ENCODE measurements at places on chromosomes 3 and 15.
A peak's percentile ranks its signal among the peaks of the same experiment; 100 is the strongest.

- DNase-seq, result peak; percentile 81
These were observed at the start of gene PRICKLE2 for GRCh38 chr3:64224826-64225610. Gene PRICKLE2 (minus strand): TSS chr3:64225466. CDS start chr3:64198927, 26,539 bp downstream.

GRCh38 chr15:38029736-38030135 is 95.3 kb downstream of the TMCO5A start:
- no peak for DNase-seq

DNA sequence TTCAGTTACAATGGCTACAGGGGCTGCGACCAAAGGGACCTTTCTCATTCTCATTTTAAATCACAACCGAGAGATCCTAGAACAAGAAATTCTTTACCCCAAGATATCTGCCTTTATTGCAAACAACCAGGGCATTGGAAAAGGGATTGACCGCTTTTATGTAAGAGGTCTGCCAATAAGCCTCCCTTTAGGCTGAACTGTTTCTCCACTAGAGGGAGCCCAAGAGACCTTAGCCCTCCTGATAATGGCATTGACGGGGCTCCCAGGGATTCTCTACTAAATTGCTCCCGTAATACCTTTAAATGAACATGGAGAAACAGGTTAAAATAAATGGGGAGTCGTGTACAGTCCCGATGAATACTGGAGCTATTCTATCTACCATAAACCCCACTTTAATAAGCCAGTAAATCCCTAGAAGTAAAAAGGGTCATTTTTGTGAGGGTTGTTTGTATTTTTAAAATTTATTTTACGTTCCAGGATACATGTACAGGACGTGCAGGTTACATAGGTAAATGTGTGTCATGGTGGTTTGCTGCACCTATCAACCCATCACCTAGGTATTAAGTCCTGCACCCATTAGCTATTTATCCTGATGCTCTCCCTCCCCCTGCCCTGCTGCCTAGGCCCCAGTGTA is 7.5 kb upstream of the IGSF10 start:
- DNase-seq, result no peak

DNA sequence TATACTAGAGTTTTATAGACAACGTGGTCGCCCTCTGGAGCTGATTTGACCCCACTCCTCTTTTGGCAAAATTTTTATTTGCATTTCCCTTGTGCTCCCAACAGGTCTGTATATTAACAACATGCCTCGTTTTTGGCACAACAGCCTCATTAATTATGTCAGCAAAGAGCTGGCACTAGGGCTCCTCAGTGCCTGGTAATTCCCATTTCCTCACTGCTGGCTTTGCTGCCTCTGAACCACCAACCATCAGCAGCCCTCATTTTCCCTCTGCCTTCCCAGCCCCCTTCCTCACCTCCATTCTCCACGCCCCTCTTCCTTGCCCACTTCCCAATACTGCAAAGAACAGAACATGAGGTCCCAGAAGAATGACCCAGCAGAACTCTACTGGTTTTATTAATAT is 204.8 kb downstream of the ABHD5 start:
- no peak for DNase-seq

- no peak for DNase-seq
These were observed 24.7 kb downstream of the PXK start for GRCh38 chr3:58357402-58357801.

DNA sequence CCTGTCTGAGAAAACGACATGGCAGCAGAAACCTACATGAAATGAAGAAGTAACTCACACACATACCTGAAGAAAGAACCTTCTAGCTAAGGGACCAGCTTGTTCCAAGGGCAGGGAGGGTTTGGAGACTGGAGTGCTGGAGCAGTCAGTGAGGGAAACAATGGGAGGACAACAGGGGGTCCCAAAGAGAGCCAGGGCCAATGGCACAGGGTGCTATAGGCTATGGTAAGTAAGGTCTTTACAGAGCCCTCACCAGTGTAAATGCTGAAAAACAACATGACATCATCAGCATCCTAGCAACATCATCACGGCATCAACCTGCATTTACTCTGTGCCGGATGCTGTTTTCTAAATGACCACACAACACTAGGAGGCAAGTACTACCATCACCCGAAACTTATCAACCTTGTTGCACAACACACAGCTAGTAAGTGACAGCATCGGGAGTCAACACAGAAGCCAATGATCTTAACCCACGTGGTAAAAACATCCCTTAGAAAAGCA is 449.5 kb upstream of the WNT5A start:
- DNase-seq, result no peak

GRCh38 chr15:64536244-64536836 is 76.0 kb downstream of the ZNF609 start:
- DNase-seq, result peak; percentile 22

- peak; percentile 72 for DNase-seq
These were observed 38.1 kb upstream of the LEKR1 start for GRCh38 chr3:156787926-156788663.

GRCh38 chr3:159789742-159790635 is 198.6 kb upstream of the IL12A start:
- no peak for DNase-seq

GRCh38 chr15:86541540-86541939 is 461.9 kb downstream of the AGBL1 start:
- no peak for DNase-seq

GRCh38 chr3:97430601-97431000 is 334.0 kb upstream of the ARL6 start:
- DNase-seq, result no peak

DNA sequence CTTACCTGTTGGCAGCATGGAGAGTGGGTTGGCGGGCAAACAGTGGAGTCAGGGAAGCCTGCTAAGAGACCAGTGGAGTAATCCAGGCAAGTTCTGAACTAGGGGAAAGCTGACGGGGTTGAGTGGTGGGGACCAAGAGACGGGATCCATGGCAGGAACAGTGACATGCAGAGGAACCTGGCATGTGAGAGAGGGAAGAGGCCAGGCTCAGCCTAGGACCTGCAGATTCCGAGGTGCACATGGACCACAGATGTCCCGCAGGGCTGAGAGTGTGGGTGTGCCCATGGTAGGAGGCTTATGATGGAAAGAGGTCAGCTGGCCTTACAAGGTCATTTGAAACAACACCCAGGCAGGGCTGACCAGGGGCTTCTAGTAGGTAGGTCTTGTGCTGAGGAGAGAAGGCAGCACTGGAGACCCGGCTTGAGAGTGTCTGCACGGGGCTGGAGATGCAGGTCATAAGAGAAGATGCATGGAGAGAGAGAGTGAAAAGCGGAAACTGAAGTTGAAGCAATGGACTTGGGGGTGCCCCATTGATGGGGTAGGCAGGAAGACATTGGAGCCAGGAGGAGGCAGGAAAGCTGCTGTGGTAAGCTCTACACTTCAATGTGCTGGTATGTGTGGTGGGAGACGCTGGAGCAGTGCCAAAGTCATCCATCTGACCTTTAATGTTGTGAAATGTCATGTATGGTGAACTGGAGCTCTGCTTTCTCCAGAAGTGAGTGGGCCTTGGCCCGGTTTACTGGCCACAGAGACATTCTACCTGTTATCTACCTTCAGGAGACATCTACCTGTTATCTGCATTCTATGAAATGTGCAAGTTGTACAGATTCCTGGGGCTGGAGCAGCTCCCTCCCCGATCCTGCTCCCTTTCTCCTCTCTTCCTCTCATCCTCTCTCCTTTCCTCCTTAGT is 4.6 kb downstream of the SPSB4 start:
- DNase-seq, result no peak

- DNase-seq, result no peak
These were observed 5.2 kb upstream of the IGF1R start for GRCh38 chr15:98643115-98643514.

DNA sequence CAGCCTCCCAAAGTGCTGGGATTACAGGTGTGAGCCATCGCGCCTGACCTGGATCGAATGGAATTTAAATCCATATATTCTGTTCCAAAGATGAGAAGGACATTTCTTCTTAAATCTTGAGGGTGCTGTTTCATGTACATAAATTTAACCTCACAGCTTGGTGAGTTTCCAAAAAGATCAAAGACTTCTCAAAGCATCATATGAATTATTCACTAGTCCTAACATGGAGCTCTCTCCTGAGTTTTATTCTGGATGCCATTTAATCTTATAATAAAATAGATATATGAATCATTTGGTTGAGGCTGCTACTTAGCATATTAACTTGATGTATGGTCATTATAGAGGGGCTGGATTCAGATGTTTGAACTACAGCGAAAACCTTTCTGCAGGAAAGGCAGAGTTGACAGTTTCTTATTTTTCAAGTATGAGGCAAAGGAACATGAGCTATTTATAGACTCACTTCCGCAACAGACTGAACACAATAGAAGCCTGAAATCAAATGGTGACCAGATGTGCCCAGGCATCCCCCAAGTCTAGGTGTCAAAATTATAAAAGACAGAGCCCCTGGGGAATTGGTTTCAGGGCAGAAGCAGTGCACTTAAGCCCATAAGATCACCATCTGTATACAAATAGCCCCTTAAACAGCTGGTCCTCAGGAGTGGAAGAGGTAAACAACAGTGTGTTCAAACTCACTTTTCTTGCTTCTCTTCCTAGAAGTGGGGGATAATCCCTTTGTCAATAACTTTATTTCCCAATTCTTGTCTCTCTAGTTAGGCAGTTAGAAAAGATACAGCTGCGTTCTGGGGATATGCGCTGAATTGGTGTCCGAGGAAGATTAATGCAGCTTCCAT is 29.7 kb downstream of the STARD9 start:
- no peak for DNase-seq

DNA sequence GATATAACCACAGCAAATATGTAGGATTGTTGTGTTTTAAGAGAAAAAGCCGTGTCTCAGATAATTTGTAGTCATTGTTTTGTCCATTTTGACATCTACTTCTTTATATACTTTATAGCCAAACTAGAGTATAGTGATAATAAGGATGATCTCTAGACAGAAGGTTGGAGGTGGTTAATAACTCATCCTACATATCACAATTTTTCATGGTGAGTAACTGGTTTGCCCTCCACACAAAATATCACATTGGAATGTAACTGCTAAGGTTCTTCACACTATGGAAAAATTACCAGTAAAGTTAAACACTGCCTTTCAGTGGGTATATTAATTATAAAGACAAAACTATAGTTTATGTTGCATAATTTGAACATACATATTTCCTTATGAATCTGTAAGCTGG is 380.7 kb downstream of the LPP start:
- no peak for DNase-seq

DNA sequence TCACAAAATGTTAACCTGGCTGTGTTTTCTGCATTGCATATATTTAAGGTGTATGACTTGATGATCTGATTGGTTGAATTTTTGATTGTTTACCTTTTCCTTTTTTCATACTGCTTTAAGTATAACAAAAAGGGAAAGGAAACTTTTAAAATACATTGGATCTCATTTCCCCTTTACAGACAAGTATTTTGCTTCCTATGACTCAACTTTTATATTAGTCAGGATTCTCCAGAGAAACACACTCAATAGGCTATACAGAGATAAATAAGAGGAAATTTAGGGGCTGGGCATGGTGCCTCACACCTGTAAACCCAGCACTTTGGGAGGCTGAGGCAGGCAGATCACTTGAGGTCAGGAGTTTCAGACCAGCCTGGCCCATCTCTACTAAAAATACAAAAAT is 205.8 kb downstream of the TJP1 start:
- DNase-seq, result no peak

GRCh38 chr15:60651734-60652141 is 172.8 kb upstream of the ICE2 start:
- DNase-seq, result no peak

DNA sequence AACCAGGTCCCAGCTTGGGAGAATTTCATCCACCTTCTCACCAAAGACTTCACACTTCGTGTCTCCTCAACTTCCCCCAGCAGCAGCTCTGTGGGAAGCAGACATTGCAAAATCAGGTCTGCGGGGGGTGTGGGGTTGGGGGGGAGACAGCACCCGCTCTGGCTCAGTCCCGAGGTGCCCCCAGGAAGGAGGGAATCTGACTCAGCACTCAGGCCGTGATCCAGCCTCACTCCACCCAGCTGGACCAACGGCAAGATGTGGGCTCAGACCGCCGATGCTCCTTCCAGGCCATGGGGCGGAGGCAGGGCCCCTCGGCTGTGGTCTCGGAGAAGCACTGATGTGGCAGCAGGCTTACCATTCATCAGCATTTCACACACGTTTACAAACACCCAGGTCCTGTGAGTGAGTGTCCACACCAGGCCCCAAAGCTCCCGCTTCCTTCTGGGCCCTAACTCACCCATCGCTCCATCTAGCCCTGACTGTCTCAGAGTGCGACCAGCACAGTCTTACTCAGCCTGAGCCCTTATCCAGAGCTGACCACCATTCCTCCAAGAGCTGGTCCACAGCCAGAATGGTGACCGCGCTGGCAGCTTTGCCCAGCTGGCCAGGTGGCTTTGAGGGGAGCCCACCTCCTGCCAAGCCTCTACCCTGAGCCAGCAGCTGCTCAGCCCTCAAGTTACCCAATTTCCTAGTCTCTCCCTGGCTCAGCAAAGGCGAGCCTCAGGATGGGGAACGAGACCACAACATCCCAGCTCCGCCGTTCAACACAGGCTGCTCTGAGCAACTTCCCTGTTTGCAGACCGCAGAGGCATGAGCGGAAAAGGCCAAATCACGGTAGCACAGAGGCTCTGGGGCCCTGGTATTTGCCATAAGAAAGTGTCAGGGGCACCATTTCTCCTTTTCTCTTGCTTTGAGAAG is 3.3 kb downstream of the STAB1 start:
- peak; percentile 44 for DNase-seq

DNA sequence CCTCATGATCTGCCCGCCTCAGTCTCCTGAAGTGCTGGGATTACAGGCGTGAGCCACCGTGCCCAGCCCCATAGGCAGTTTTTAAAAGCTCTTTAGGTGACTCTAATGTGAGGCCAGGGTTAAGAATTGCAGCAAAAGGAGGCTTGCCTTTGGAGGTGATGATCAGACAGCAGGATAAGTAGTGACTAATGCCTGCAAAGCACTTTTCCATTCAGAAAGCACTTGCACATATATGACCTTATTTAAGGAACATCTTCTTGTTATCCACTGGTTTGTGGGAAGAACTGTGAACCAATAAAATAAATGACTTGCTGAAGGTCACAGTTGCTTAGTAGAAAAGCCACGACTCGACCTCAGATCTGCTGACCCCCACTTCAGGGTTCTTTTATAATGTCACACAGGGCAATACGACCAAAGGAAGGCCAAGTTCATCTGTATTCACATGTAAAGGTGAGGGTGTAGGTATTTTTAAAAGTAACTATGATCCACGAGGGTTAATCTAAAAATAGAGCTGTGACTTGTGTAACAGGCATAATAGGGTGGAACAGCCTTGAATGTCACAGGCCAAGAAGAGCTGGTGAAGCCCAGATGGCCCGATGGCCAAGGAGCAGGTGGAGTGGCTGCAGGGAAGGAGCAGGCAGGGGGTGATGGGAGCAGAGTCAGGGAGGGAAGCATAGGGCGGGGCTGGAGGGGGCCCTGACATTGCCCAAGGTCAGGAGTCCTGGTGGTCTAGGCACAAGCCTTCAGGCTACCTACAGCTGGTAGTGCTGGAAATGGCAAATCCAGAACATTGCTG is 24.4 kb downstream of the LARP6 start:
- DNase-seq, result no peak

GRCh38 chr15:81744364-81744763 is 301.5 kb downstream of the MEX3B start:
- no peak for DNase-seq

GRCh38 chr3:30266524-30266923 is 339.9 kb upstream of the TGFBR2 start:
- DNase-seq, result no peak

All from AG09319 (cell line).